Heart right ventricle (tissue), 16 donors: ENCODE measurements at places on chromosomes 5 and 9. TPM values are rescaled to one million over a fixed set of nuclear protein-coding genes. Genes with fewer than 3 reads are reported as not detected.

The IFNA2 gene
- total RNA-seq = not detected

GRCh38 chr9:97722331-97722730 is 25.2 kb upstream of the XPA start:
- DNase-seq = no peak

GRCh38 chr5:135553688-135554462 is 18.1 kb upstream of the NEUROG1 start:
- DNase-seq = no peak

The FGFR4 gene
- total RNA-seq = 1.3 TPM
